Stimulated activated CD8-positive, alpha-beta memory T cell treated with anti-CD3 and anti-CD28 coated beads, Interleukin-2, amount 100 ng/mL, for 1 hour (primary cell): ENCODE measurements at places on chromosomes 5 and 9.

DNA sequence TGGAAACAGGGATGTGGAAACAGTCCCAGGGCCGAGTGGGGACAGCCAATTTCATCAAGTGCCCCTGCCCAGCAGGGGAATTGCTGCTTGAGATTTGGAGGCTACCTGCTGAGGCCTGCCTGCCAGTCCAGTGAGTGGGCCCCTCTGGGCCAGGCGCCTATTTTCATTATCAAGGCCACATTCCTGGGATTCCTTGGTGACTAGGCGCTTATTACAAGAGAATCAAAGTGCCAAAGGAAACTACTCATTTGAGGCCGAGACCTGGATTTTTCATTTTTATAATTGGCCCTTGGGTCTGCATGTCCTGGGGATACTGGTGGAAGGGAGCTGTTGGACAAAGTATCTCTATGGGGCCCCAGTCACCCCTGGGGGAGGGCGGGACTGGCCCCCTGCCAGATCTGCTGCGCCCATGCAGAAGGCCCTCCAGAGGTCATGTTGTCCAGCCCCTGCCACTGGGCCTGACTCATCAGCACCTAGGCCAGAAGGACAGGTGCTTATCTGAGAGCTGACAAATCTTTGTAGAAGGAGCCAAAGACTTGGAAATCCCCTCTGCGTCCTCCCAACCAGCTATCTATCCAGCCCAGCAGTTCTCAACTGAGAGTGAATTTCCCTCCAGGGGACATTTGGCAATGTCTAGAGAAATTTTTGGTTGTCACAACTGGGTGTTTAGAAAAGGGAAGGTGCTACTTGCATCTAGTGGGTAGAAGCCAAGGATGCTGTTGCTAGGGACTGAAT is 45.6 kb downstream of the FOXI1 start:
- no peak for DNase-seq

DNA sequence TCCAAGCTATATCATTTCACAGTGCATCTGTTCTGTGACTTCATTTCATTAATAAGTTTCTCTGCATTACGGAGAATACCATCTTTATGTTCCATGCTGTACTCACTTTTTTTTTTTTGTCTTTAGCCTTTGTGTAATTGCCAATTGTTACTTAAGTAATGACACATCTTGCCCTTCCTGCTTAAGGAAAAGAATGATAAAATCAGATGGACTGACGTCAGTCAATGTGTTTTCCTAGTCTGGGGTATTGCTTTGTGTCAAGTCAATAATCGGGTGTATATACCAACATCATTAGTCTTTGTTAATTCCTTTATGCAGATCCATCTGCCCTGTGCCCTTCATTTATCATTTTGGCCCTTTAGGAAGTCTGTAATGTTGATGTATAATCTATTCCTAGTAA is 133.5 kb downstream of the CD180 start:
- DNase-seq, result no peak

DNA sequence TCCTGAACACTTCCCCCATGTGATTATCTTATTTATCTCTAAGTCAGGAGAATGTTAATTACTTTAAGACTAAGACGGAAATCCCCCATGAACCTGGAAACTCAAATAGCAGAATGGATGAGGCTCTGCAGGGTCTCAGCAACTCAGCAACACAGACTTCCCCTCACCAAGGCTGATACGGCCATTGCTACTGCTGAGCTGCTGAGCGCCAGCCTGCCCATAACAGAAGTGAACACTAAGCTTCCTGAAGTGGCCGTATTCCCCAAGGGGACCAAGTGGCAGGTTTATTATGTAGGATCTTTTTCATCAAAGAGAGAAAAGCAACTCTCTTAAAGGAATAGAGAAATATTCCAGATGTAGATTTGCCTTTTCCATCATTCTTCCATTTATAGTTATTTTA is 311.1 kb downstream of the RFX3 start:
- DNase-seq, result no peak

DNA sequence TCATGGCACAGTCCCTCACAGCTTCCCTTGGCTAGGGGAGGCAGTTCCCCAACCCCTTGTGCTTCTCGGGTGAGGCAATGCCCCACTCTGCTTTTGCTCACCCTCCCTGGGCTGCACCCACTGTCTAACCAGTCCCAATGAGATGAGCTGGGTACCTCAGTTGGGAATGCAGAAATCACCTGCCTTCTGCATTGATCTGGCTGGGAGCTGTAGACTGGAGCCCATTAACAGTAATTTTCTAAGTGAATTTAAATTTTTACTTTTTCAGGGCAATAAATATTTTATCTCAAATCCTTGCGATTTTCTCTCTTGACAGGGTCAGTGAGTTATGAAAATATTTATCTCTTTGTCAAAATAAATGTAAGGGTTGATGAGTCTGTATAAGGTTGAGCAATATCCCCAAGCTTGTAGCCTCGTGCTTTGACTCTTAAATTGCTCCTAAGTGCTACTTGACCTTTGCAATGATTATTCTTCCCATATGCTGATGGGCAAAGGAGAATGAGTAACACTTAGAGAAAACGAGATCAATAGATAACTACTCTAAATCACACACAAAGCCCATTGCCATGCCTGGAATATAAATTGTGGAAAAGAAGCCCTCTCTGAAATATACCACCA is 82.1 kb upstream of the MOCS2 start:
- no peak for DNase-seq

- DNase-seq, result no peak
Observed at GRCh38 chr5:114471529-114471928, 109.7 kb downstream of the KCNN2 start.

GRCh38 chr5:74404574-74405508 is 235.7 kb downstream of the ENC1 start:
- no peak for DNase-seq

DNA sequence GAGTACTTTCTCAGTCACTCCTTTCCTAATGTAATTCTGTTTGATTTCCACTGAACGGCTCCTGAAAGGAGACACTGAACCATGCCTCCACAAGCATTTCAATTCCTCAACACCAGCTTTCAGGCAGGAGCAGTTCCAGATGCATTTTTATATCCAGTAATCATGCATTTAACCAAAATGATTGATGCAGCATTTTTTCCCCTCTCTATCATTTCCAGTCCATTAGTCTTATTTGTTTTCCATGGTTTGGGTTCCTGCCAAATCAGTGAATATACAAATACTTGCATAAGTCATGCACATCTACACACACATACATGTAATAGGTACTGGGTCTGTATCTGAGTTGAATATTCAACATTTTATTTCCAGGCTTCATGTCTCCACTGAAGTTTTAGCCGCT is 122.7 kb downstream of the GRIA1 start:
- no peak for DNase-seq

- DNase-seq, result no peak
Observed at GRCh38 chr5:33102551-33102950, 338.2 kb upstream of the TARS1 start.

DNA sequence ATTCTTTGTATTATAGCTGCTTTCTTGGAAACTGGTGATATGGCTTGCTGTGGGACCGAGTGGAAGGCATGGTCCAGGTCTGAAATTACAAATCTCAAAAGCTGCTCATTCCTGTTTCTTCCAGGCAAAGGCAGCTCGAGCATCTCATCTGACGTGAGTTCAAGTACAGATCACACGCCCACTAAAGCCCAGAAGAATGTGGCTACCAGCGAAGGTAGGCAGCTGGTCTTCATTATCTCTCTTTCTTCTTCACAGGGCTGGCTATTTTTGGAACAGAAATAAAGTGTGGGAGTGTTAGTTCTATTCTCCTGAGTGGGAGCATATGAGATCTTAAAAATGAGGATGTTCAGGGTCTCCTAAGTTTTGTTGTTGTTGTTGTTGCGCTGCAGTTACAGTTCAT is 115.9 kb downstream of the FBXL7 start:
- DNase-seq, result no peak

DNA sequence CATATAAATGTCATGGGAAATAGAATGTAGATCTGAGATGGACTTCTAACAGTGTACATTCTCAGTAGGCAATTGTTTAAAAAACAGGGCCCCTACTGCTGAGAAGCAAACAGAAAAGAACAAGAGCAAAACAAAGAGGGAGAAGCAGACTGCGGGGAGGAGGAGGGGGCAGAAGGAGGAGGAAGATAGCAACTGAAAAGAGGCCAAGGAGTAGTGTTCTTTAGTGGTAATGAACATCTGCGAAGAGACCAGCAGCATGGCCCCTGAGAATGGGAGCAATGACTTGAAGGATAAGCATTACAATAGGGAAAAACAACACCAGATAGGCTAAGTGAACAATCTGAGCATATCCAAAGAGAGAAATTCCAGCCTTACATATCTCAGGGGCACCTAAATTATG is 36.8 kb downstream of the HAPLN1 start:
- DNase-seq, result no peak

GRCh38 chr9:124368692-124369091 is 46.5 kb downstream of the PSMB7 start:
- no peak for DNase-seq

GRCh38 chr9:127741831-127742434 is 6.8 kb upstream of the TOR2A start:
- DNase-seq, result no peak

DNA sequence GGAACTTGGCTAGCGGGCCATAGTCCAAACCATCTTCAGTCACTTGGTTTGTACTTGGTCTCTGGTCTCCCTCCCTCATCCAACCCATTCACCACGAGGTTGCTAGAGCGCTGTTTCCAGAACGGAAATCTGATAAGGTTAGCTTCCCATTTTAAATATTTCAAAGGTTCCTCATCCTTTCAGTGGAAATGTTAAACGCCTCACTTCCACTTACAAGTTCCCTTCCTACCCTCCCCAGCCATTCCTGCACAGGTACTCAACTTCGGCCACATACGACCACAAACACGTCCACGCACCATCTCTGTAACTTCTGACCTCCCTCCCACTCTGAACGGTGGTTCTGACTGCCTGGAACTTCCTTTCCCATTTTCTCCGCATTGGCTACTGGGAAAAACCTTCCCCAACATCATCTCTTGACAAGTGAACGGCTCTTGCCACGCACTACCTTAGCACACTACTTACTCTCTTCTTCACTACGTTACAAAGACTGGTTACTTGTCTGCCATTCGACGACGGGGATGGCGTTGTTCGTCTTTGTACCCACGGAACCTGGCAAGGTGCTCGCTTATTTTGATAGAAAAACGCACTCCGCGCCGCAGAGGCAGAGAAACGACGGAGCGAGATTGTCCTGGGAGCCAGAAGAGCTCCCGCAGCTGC is 629 bp downstream of the CCNH start:
- no peak for DNase-seq

DNA sequence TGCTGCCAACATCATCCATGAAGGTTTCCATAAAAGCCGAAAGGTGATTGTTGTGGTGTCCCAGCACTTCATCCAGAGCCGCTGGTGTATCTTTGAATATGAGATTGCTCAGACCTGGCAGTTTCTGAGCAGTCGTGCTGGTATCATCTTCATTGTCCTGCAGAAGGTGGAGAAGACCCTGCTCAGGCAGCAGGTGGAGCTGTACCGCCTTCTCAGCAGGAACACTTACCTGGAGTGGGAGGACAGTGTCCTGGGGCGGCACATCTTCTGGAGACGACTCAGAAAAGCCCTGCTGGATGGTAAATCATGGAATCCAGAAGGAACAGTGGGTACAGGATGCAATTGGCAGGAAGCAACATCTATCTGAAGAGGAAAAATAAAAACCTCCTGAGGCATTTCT is 10.1 kb downstream of the TLR4 start:
- DNase-seq, result no peak

- no peak for DNase-seq
Observed at GRCh38 chr5:104977529-104977928, 1414.9 kb upstream of the NUDT12 start.

DNA sequence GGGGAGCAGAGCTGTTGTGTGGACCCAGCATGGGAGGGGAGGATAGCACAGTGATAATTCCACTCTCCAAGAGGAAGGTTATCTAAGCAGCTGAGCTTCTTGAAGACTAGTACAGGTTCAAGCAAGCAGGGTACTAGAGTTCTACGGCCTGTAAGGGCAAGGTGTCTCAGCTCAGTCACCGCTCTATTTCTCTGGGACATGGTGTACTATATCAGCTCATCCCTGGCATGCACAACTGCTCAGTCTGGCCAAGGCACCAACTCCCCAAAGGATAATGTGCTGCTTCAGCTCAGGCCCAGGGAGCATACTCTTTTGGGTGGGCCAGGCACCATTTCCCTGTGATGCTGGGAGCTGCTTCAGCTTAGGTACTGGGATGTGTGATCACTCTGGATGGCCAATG is 69.8 kb downstream of the RNF130 start:
- no peak for DNase-seq

DNA sequence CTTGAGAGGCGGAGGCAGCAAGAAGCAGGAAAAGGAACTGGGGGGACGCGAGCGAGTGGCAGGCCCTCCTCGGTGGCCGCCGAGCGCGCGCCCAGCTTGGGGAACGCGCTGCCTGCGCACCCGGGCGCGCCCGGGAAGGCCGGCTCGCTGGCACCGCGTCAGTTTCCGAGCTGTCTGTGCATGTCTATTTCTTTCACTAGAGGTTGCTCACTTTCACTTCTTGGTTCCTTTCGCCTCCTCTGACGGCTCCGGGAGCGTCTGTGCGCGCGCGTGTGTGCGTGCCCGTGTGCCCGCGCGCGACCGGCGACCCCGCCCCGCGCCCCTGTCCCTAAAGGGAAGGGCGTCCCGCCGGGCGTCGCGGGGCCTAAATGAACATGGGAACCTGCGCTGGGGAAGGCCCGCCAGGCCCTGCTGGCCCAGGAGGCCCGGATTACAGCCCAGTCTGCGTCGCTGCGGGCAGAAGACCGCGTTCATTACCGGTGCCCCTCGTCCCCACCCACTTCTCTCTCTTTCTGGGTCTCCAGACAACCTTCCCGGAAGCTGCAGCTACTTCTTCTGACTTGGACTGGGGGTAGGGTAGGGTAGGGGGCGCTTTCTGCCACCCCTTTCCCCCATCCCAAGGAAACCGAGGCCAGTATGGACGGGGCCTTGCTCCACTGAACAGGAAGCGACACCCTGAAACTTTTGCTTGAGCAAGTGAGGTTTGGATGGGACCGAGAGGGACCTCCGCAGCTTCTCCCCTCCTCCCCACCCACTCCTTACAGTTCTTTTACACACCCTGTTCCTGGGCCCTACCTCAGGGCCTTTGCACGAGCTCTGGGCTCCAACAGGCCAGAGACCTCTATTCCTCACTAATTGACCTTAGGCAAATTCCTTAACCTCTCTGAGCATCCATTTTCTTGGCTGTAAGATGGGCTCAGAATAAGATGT is 205.8 kb upstream of the IER5L start:
- peak; percentile 57 for DNase-seq

- DNase-seq, result no peak
Observed at GRCh38 chr9:86807367-86807976, 139.8 kb downstream of the GAS1 start.

DNA sequence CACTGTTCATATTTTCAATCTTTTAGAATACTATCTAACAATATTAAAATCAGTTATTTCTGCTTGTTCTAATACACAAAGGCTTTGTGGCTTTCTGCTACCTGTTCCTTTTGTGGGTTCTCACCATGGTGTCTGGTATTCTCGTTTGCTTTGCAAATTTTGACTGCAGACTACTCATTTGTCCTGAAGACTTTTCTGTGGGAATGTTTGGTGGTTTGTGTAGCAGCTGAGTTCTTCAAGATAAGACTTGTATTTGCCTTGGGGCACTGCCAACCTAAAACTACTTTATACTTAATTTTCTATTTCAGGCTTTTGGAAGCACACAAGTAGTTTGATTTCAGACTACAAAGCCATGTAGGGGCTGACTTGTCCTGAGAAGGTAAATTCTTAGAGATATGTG is 11.1 kb downstream of the IL33 start:
- DNase-seq, result no peak
